Stimulated activated CD8-positive, alpha-beta memory T cell treated with anti-CD3 and anti-CD28 coated beads, Interleukin-15, amount 100 ng/mL, for 4 hours (primary cell): ENCODE measurements at places on chromosomes 1 and 21.

- DNase-seq, result no peak
Observed at GRCh38 chr1:214028095-214028494, 40.3 kb downstream of the PROX1 start.

DNA sequence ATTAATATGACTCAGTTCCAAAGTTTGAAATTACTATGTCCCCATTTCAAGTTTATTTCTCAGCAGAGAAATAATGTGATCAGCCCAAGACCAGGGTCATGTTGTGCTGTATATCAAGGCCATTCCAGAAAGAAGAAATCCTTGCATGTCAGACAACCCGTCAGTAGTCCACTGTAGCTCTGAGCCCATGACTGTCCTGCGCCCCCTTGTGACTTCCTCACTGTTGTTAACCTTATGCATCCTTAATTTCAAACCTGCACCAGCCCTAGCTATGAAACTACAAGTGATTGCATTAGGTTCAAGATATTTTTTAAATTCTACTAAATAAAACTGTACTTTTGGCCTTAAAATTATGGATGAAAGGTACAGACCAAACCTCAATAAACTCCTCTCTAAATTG is 133.0 kb downstream of the LRRC7 start:
- DNase-seq, result no peak

DNA sequence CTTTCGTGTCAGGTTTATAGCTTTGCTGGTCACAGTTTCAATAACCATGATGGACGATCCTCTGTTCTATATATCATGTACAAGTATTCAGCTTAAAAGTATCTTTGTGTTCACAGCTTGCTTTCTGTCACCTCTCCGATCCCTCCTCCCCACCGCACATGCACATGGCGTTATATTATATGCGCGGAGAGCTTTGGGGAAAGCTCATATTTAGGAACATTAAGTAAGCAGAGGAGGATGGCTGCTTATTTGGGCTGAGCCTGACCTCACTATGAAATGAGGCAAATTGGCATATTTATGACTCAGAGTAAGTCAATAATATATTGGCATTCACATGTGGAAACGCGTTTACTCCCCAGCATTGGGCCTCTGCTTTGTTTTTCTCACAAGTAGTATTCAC is 360.5 kb downstream of the HLX start:
- DNase-seq, result no peak

GRCh38 chr1:227907439-227908015 is 40.2 kb downstream of the WNT9A start:
- DNase-seq, result no peak

DNA sequence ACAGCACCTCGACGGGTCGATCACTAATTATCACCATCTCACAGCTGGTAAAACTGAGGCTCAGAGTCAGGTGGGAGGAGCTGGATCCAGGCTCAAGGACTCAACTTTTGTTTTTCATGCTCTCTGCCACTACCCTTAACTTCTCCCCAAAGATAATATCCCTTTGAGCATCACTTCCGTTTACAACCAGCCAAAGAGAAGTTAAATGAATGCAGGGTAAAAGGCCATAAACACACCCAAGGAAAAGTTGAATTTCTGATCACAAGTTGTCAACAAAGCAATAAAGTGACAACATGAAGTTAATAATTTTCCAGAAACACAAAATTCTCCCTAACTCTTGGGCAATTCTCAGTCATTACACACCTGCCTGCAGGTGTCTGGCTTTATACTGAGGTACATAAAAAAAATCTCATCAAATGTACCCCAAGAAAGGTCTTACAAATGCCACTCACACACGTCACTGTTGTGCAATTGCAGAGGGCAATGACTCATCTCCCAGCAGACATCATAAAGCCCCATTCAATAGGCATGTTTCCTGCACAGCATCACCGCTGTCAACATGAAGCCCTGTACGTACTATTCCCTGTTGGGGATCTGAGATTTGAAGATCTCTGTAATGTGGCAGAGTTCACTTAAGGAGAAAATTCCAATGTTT is 3.4 kb downstream of the OR2T11 start:
- no peak for DNase-seq

GRCh38 chr1:155210314-155211104 is 2.0 kb downstream of the MTX1 start:
- DNase-seq, result no peak

DNA sequence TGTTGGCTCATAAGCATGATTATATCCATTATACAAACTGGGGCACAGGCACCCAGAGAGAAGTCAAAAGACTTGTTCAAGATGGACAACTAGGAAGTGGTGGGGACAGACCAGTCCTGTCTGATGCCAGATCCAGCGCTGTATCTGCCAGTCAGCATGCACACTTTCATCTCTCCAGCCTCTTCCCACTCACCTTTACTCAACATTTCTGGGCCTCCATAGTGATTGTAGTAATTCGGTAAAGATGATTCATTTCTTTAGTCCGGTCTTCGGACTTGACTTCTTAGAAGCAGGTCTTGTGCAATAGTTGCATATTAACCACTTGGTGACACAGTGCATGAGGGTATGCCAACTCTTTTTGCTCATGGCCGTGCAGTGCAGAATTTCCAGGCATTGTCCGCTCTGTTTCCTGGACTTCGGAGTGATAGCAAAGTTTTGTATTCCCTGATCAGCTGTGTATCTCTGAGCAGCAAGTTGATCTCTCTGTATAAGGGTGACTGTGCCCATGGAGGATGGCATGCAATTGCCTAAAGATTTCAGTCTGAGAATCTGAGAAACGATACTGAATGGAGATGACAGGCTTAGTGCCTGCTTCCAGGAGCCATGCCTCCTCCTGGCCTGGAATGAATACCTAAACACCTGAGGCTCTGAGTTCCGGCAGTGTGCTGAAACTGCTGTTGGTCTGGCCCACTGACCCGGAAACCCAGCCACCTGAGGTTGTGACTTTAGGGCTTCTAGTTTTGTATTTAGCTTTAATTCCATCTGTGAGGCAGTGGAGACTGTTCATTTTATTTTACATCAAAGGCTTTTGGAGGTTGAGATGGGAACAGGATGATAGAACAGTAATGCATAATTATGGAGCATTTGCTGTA is 39.0 kb downstream of the GALNT2 start:
- no peak for DNase-seq

GRCh38 chr1:211748810-211749209 is 73.4 kb upstream of the NEK2 start:
- no peak for DNase-seq

DNA sequence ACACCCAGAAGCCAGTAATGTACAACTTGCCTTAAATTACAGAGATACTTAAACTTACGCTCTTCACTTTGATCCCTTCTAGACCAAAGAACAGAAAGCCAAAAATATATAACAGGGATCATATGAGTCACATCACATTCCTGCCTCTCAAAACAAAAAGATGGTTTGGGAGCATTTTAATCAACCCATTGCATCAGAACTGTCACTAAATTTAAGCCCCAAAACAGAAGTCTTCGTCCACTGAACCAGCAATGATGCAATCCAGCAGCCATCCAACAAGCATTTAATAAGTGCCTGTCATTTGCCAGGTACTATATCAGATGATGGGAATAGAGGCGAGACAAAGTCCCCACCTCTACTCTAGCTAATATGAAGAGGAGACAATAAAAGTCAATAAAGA is 42.7 kb upstream of the GLIS1 start:
- no peak for DNase-seq

DNA sequence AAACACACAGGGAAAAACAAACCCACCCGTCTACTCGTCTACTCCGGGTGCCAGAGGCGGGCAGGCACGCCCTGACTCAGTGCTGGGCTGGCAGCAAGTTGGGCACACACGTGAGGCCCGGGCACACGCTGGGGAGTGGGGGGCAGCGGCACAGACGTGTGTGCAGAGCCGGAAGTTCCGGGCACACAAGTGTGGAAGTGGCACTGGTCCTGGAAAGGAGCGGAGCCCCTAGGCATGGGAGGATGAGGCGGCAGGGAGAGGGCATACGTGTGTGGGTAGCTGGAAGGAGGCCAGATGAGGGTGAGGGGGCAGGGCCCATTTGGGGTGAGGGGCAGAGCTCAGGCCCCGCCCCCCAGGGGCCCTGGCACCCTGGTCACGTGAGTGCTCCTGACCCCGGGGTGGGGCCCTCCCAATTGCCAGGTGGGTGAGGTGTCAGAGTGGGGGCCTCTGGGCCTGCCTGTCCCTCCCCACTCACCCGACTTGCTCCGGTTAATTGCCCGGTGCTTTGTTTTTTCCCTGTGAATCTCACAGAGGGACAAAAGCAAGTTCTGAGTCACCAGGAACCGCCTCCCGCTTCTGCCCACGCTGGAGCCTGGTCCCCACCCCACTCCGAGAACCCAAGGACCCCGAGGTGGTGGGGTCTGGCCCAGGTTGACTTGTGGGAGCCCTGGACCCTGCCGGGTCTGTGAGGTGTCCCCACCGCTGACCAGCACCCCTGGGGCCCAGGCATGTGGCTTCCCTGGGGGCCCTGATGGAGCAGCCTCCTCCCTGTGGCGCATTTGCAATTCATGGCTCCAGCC is 104.8 kb upstream of the CASZ1 start:
- DNase-seq, result no peak

- DNase-seq, result no peak
Observed at GRCh38 chr1:212791261-212791675, 309 bp downstream of the NSL1 start.

DNA sequence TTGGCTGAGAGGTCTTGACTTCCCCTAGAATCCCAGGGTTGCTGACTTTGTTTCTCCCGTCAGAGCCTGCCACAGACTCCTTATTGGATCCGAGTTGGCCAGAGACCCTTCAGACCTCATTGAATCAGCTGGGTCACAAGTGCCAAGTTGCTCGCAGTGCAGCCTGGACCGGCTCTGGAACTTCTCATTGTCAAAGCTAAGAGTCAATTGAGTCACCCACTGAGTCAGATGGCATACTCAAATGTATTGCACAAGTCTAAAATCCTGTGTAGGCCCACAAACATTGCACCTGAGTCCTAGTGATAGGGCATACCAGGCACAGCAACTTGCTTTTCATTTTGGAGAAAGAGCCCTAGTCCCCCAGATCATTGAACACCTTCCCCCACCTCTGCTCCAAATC is 20.4 kb upstream of the SCAF4 start:
- DNase-seq, result no peak

- no peak for DNase-seq
Observed at GRCh38 chr1:150089846-150090520, 22.4 kb downstream of the VPS45 start.

- no peak for DNase-seq
Observed at GRCh38 chr1:182263706-182264105, 127.9 kb downstream of the GLUL start.

DNA sequence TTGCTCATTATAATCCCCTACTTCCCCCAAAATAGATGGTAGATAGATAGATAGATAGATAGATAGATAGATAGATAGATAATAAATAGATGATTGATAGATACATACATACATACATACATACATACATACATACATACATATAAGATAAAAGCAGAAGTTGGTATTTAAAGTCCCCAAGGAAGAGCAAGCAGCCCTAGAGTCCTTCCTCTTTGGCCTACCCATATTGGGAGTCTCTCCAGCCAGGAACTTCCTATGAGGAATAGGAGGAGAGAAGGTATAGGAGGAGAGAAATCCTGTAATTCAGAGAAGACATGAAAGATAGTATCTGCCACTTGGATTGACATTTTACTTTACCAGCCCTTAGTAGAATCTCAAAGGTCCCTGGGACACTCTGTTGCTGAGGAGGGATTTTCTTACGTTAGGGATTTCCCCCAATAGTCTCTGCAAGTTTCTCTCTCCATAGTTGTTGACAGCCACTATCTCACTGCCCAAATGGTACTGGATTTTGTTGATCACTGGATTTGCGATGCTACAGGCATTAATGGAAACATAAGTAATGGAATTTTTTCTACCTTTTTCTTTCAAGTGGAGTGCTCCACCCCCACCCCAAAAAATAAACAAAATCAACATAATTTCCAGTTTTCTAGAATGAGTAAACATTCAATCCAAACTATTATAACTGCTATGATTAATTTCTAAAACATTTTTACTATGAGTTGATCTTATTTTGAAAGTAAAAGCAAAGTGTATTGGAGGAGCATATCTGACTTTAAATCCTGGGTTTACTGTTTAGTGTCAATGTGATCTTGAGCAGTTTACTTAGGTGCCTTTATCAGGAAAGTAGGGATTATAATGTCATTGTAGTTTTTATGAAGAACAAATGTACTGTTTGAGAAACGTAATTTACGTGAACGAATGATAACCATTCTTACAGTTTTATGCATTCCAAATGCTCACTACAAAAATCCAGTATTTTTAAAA is 93.2 kb upstream of the TNFSF4 start:
- DNase-seq, result no peak

- no peak for DNase-seq
Observed at GRCh38 chr1:226404063-226404903, 3.6 kb downstream of the PARP1 start.

- no peak for DNase-seq
Observed at GRCh38 chr21:26159869-26160268, 10.7 kb downstream of the APP start.

DNA sequence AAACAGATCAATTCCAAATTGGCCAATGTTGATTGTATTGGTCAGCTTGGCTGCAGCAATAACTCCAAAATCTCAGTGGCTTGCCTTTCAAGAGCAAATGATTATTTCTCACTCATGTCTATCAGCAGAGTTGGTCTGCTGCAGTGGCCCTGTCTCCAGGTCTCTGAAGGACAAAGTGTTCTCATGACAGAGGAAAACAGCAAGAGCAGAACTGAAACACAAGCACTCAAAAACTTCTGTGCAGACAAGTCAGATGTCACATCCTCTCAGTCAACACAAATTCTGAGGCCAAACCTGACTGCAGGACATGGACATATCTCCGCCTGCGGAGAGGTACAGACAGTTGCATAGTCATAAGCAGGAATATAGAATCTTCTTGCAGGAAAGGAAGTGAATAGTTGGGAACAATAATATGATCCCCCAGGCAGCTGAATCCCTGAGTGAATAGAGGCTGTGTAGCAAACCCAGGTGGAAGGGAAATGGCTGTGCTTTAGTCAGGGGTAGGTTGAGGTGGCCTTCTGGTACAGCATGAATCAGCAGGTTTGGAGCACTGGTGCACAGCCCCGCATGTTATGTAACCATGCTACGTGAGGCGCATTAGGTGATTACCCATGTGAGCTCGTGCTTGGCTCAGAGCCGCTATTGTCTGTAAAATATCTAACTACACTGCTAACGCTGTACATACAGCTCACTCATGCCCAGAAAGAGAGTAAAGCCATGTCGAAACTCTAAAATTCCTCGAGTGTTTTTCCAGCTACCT is 17.1 kb upstream of the UBE2U start:
- no peak for DNase-seq

GRCh38 chr1:2374252-2375155 is 16.9 kb downstream of the MORN1 start:
- DNase-seq, result no peak

GRCh38 chr1:119768778-119769177 is at the start of gene HMGCS2:
TSS of gene HMGCS2 (minus strand) at chr1:119768905. CDS start at chr1:119768844, 61 bp downstream.
- no peak for DNase-seq
